ENCODE measurements at places on chromosomes 7 and 10. TPM values are rescaled to one million over a fixed set of nuclear protein-coding genes. Genes with fewer than 3 reads are reported as not detected.

DNA sequence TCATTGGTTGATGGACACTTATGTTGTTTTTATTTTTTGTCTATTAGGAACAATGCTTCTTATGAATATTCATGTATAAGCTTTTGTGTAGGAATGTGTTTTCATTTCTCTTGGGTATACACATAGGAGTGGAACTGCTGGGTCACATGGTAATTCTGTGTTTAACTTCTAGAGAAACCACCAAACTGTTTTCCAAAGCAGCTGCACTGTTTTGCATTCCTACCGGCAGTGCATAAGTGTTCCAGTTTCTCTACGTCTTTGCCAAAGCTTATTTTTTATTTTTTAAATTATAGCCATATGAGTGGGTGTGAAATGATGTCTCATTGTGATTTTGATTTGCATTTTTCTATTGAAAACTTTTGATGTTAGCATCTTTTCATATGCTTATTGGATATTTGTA lies 51.3 kb downstream of the ADK start:
- DNase-seq, result no peak

DNA sequence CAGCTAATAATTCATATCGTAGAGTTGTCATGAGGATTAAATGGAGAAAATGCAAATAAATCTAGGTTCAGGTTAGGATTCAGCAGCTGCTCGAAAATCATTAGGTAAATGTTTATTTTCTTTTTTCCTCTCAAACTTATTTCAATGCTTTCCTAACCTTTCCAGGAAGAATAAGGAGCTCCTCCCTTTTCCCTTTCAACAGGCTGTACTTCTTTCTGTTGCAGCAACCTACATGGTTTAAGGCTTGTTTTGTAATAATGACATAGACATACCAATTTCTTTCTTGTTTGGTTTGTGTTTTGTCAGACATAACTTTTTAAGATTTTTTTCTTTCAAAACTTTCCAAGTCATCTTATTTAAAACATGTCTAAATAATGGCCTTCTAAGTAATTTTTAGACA lies 18.2 kb downstream of the GPR141 start:
- DNase-seq, result no peak

DNA sequence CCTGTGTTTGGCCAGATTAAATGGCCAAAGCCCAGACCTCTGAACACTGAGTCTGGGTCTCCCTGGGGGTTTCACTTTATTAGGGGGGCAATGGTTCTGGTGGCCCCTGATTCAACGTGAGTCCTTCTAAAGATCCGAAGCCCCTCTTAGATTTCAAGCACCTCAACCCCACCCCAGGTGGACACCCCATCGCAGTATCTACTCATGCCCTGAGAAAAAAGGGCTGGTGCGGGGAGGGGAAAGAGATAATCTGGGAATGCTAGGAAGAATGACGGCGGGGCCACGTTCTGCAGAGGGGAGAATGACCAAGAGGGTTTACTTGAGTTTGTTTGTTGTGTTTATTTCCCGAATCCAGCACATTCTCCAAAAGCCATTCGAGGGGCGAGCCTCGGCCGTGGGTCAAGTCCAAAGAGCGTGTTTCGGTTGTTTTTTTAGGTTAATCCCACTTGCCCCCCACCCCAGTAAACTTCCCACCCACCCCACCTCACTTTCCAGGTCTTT lies 832 bp downstream of the PDLIM1 start:
- no peak for DNase-seq

DNA sequence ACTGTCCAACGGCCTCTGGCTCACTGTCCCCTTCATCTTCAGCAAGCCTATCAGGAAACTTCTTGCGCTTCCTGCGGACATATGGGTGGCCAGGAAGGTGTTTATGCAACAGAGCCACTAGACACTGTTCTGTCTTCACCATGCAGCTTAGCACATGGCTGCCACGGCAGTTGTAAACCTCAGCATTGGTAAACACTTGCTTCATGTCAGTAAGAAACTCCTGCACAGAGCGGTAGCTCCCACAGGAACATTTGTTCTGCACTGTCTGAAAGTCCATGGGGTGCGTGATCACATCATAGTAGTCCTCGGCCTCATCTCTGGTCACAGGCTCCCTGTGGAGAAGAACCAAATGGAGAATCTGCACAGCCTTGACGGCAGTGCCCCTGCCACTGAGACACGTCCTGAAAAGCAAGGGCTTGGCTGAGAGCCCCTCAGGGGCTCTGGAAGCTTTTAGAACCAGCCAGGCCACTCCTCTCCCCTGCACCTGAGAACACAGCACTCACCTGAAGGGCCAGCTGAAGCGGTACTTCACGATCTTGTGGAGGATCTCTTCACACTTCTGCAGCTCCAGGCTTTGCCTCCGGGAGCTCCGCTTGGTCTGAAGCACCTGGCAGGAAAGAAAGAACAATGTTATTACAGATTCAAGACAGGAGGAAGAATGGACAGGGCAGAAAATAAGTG lies 8.8 kb downstream of the FZD9 start:
- DNase-seq, result peak; percentile 88

ANXA7 gene
- 102 TPM for total RNA-seq

DNA sequence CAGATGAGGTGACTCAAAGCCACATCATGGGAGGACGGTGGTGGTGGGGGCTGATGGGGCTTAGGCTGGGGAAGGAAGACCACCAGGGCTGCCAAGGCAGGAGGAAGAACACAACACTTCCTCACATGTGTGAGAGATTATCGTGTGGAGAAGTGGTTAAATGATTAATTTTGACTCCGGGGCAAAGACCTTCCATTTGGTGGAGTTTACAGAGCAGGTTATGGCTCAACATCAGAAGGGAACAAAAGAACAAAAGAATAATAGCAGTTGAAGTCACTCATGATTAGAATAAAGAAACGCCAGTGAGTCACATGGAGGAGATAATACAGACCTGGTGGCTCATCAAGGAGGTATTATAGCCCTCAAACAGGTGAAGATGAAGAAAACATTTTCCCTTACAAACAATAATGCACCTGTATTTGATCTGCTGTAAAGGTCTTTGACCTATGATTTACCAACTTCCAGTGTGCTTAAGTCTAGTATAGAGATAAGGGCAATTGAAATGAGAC lies 170.1 kb downstream of the PKD1L1 start:
- DNase-seq, result no peak

- no peak for DNase-seq
These were observed 71.3 kb downstream of the LANCL2 start for GRCh38 chr7:55436457-55436856.

DNA sequence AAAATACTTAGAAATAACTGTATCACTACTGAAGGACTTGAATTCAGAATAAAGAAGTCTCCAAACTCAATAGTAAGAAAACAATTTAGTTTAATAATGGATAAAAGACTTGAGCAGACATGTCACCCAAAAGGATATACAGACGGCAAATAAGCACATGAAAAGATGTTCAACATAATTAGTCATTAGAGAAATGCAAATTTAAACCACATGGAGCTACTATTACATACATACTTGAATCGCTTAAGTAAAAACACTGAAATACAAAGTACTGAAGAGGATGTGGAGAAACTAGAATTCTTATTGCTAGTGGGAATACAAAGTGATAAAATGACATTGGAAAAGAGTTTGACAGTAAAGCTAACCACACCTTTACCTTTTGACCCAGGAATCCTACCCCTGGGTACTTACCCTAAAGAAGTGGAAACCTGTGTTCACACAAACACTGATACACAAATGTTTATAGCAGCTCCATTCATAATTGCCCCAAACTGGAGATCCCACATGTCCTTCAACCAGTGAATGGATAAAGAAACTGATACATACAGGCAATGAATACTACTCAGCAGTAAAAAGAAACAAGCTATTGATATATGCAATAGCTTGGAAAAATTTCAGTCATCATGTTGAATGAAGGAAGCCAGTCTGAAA lies 54.3 kb upstream of the NFKB2 start:
- no peak for DNase-seq

SPDYE16 gene
- total RNA-seq, result 0.90 TPM

HMX3 gene
- not detected for total RNA-seq

DNA sequence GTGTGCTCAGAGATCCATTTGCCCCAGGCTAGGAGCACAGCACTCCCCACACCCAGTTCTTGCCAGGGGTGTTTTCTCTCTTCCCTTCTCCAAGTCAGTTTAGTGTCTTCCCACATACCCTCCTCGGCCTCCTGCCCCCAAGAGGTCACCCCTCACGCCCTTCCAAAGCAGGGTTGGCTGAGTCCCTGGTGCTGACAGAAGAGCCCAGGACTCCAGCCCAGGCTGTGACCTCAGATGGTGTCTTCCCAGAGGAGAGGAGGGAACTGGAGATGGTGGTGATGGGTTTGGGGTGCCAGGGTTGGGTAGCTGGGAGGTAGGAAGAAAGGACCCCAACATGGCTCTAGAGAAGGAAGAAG lies 19.8 kb downstream of the ZNF775 start:
- DNase-seq, result no peak

DNA sequence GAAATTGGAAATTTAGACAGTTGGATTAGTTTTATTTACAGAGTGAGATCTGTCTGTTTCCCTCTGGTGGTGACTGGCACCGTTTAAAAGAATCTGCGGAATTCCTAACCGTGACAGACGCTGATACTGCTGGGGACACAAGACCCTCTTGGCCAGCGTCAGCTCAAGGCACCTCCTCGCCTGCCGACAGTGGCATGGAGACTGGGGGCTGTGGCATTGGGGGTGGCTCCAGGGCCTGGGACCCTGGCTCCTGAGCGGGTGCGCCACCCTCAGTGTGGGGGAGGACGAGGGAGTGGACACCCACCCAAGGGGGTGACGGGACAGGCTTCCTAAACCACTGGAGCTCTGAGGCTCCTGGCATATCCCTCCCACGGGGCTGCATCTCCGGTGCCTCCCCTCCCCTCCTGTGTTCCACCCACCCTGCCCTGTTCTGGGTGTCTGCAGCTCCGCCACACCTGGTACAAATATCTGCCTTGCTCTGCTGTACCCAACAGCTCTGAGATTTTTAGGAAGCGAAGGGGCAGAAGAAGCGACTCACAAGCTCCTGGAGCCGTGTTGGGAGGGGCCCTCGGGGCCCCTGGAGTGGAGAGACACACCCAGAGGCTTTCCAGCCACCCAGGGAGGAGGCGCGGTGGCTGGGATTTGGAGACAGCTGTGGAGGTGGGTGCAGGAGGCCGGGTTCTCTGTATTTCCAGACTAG lies 178.7 kb downstream of the DNAJB6 start:
- DNase-seq, result peak; percentile 45

GRCh38 chr10:111103196-111103840 lies 26.5 kb downstream of the ADRA2A start:
- peak; percentile 32 for DNase-seq
